ENCODE measurements at places on chromosomes 1 and 21.

DNA sequence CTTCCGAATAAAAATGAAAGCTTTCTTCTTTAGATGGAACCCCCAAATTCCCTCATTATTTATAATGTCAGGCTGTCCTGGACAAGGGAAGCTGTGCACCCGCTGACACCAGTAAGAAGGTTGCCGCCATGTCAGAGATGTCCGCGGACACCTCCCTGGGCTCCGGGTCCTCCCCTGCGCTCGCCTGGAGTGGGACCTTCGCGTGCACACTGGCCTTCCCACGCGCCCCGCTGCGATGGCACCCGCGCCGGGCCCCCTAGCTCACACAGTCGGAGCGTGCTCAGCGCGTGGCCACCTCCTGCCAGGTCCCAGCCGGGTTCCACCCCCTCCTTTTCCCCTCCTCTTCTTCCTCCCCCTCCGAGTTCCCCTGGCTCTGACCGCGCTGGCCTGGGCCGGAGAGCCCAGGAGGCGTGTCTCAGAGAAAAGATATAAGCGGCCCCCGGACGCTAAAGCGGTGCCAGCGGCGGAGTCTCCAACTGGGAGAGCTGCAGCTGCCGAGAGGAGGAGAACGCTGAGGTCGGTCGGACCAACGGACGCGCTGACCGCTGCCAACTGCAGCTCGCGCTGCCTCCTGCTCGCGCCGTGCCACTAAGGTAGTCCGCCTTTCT is at the start of gene G0S2:
G0S2 (plus strand) TSS at position 456 of the 608 bp plus-strand sequence. CDS start 273 bp downstream, outside the sequence.
- peak; percentile 60 for DNase-seq

GRCh38 chr1:7050751-7051665 is 265.8 kb downstream of the CAMTA1 start:
- DNase-seq: no peak

DNA sequence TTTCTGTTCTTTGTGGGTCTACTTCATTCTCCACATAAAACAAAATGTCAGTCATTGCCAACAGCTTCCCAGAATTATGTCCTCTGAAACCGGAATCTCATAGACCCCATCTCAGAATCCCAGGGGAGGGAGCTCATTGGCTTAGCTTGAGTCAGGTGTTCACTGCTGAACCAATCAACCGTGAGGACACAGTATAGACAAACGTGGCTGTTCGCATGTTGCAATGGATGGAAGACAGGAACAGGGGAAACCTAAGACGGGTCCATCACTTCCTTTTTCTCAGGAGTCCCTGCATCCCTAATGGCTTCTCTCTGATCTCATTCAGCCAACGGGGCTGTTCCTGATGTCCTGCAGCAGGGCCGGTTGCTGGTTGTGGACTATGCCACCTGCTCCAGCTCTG is 9.1 kb downstream of the CELA2A start:
- peak; percentile 41 for DNase-seq

DNA sequence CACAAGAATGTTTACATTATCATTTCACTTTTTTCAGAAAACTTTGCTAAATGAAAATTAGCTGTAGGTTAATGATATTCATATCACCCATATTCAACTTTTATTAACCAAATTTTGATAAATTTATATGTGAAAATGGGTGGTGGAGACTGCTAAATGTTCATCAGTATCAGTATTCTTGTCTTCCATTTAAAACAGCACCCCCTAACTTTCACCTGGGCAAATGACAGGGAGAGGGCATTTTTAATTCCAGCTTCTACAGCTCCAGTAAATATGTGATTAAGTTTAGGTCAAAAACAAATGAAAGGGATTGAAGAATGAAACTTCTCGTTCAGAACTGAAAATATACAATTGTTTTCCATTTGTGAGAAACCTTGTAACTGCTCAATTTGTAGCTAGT is 722.2 kb downstream of the KCNT2 start:
- DNase-seq: no peak

- DNase-seq: no peak
These were observed 42.0 kb upstream of the PCBP3 start for GRCh38 chr21:45601551-45601950.

GRCh38 chr1:70290218-70290617 is 64.3 kb downstream of the ANKRD13C start:
- no peak for DNase-seq

GRCh38 chr1:19619697-19620384 is 24.3 kb upstream of the NBL1 start:
- no peak for DNase-seq

DNA sequence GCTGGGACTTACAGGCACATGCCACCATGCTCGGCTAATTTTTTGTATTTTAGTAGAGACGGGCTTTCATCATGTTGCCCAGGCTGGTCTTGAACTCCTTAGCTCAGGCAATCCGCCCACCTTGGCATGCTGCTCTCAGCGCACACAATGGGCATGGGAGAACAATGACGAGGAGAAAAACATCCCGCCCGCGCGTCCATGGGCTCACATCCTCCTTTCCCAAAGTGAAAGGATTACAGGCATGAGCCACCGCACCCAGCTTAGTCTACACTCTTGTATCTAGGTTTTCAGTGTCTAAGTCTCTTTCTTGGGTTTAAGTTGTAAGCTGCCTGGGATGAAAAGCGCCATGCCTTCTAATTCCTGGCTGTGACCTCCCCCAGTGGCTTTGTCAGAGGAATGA is 37.9 kb downstream of the CDK18 start:
- DNase-seq: peak; percentile 66

DNA sequence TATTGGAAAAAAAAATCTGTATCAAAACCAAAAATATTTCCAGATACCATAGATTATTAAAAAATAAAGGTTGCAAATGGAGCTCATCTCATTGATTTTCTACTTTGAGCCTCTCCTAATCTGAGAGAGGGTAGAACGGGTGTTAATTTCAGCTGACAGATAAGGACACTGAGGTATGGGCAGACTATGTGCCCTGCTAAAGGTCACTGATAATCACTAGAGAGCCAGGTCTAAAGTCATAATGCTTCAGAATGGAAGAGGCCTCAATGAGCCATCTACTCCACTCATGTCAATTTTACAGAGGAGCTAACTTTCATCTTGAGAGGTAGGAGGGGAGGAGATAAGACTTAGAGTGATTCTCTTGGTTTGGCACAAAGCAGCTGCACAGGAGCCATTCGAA is 21.0 kb downstream of the GNG12 start:
- DNase-seq: no peak

- DNase-seq: no peak
These were observed 109.3 kb downstream of the NTNG1 start for GRCh38 chr1:107250169-107250568.

DNA sequence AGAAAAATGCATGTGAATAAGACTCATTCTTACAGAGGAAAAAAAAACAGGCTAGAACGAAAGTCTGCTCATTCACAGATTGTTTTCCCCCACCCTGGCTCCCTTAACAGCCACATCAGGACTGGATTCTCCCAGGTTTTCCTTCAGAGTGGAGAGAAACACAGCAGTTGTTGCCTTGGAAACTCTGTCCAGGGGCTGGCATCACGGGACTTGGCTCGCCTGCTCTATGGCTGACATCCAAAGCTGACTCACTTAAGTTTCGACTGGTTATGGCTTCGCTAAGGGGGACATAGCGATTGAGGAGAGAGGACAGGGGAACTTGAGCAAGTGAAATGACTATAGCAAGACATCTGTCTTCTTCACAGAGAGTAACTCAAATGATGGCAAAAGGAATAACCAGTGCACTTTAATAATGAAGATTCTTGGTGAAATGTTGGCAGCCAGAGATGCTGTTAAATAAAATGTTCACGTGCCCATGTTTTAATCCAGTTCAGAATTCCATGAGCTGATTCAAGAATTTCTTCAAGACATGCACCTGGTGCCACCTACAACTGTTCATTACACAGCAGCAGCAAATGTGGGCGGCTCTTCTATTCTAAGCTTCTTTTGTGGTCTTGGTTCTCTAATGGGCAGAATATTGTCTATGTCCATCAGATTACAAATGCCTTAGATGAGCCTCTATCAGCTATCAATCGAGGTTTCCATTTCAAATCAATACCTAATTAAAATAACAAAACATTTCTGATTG is 21.8 kb downstream of the MIS18A start:
- DNase-seq: no peak

DNA sequence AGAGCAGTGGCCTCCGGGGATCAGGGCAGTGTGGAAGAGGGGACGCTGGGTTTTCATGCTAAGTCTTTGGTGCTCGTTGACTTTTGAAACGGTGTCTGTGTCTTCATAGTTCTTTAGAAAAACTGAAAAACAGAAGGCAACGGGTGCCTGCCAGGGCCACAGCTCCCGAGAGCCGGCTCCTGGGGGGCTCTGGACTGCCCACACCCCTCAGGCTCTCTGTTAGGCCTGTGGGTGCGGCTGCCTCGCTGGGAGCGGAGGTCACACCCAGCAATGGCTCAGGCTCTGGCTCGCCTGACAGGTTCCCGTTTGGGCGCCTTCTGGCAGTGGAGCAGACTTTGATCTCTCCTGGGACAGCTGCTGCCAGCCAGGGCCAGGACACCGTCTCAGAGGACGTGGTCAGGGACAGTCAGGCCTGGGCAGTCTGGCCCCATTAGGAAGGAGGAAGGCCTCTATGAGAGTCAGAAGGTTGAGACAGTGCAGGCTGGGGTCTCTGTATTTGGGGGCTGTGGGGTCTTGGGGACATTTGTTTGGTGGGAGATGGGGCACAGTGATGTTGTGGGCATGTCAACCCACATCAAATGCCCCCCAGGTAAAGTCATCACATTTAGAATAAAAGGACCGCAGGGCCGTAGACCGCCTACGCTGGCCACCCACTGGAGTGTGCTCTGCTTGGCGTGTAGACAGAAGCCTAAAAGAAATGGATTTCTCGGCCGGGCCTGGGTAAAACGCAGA is 5.6 kb downstream of the ARHGEF16 start:
- DNase-seq: no peak

- no peak for DNase-seq
These were observed 42.0 kb upstream of the COL6A1 start for GRCh38 chr21:45939521-45940045.

DNA sequence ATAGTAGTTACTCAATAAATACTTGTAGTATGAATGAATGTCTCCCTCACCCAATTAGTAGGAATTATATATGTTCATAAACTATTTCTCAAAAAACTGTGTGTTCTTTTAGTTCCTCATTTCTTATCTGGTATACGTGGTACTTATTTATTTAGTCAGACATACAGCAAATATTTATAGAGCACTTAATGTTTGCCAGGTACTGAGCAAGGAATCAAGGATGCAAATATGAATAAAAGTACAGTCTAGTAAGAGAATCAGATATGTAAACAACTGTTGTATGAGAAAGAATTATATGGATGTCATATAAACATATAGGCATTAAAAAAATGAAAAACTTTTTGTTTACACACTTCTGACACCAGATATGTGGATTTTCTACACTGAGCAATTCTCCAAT is 58.5 kb downstream of the ATF6 start:
- DNase-seq: no peak

DNA sequence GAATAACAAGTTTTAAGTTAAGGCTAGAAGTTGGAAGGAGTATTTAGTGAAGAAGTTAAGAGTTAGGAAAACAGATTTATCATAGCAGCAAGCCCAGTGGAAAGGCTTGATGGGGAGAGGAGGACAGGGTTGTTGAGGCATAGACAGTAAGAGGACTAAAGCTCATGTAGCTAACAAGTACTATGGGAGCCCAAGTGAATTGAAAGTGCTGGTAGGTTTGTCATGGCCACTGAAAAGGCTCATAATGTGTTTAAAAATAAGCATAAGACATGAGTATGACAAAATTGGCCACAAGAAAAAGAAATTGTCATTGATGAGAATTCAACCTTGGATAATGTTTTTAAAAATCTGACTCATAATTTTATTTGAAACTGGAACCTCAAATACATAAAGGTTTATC is 49.2 kb upstream of the CRB1 start:
- no peak for DNase-seq

DNA sequence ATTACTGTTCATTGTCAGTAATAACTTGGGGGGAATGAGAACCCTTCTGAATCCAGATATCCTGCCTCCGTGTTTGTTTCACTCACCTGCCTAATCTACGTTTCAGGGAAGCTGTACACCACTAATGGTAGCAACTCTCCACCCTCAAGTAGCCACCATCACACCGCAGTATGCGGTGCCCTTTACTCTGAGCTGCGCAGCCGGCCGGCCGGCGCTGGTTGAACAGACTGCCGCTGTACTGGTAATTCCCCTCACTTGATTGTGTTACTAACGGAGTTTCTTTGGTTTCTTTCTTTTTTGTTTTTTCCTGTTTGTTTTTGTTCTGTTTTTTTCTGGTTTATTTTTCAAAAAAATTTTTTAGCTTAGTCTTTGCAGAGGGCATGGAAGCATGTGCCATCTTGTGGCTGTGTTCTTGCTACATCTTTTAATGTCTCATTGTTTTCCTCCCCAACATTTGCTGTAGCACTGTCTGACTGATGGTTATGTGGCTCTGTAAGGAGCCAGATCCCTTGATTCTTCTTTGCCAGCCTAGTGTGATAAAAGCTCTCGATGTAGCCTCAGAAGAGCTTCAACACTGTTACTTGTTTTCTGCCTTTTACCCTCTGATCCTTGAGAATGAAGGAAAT is 15.9 kb upstream of the OLFML3 start:
- no peak for DNase-seq

GRCh38 chr1:160120797-160121196 is 5.2 kb downstream of the ATP1A2 start:
- DNase-seq: no peak

GRCh38 chr1:161046605-161047228 is 940 bp upstream of the USF1 start:
- DNase-seq: peak; percentile 77

DNA sequence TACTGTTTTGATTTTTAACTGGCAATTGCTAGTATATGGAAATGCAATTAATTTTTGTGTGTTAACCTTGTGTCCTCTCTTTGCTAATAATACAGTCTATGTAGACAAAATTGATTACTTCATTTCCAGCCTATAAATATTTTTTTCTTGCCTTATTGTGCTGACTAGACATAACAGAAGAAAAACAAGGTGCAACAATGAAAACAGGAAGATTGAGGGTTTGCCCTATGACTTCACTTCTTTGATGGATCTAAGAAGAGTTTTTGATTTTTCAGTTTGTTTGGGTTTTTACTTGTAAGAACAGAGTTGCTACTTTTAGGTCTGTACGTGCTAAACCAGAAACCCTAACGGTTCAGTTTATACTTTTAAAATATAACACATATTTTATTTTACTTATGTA is 8.5 kb upstream of the CNIH4 start:
- no peak for DNase-seq

GRCh38 chr1:115430441-115431158 is 92.6 kb upstream of the NGF start:
- DNase-seq: no peak

DNA sequence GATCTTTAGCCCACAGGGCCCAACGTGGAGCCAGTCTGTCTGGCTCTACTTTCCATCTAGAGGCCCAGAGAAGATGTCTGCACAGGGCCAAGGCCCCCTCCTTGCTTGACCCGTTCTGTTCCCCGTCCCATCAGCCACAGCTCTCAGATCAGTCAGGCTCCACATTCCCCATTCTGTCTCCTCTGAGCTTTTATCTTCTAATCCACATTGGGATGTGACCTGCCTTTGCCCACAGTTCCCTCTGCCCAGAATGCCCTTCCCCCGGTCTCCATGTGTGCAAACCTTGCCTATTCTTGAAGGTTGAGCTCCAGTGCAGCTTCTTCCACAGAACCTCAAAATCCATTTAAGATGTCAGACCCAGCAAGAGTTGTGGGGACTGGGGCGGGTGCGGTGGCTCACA is 53.3 kb upstream of the WASF2 start:
- DNase-seq: no peak

- no peak for DNase-seq
These were observed 32.5 kb upstream of the SMYD2 start for GRCh38 chr1:214248311-214249085.

All from inflammatory macrophage treated with lipopolysaccharide for 1 hour (primary cell).